ENCODE measurements at places on chromosomes 11 and 22.

DNA sequence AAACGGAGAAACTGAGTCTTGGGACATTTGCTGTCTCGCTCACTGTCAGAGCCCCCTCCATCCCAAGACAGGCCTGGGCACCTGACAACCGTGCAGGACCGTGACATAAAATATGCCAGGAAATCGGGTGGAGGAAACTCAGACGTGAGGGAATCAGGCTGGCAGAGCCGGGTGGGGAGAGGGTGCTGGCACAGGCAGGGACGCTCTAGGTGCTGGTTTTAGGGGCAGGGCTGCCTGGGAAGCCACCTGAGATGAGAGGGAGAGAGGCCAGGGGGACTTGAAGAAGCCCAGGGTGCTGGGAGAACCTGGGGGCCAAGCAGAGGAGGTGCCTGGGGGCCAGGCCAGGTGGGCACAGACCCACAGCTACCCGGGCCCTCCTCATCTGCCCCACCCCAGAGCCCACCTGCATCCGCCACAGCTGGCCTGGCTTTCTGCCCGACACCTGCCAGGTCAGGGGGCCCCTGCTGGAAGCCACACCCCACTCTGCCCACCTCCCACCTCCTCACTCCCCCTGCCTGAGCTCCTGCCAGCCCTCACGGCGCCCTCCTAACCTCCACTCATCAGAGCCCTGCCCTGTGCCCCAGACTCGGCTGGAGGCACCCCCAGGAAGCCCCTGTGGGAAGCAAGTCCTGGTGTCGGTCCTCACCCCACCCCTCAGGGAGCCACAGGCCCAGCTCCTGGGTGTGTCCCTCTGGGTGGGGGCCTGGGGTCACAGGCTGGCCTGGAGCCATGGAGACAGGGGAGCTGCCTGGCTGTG, 27.3 kb upstream of the MUC5AC start:
- no peak for DNase-seq

DNA sequence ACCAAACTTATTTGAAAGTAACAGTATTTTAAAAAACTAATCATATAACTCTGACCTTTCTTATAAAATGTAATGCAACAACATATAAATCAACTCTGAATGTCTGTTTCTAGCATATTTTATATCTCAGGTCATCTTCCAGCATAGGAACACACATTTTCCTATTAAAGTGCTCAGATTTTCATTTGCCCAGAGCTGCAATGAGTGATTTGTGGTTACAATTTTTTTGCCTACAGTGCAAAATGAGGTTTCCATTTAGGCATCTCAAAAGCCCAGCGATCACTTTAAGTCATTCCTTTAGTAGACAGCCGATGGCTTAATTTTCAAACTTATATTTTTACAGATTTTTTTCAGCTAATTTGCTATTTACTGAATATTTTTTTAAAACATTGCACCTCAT, 1.0 kb downstream of the LYVE1 start:
- DNase-seq, result no peak

- DNase-seq, result no peak
Observed at GRCh38 chr11:64224891-64225607, 937 bp downstream of the TRPT1 start.

DNA sequence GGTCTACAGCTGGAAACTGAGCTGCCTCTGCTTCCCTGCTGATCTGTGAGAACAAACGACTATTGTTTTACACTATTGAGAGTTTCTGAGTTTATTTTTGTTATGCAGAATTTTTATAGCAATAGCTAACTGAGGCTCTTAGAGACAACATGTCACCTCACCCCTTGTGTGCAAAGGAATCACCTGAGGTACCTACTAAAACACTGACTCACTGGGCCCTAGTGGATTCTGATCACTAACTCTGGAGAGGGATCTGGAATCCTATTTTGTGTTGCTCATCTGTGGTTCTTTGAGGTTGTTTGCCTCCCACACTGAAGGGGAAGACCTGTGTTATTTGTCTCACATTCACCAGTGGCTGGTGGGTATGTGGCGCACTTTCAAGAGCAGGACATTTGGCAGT, 13.4 kb upstream of the B3GAT1 start:
- DNase-seq, result no peak

- DNase-seq, result no peak
Observed at GRCh38 chr22:40519284-40519947, 117.1 kb downstream of the MRTFA start.

- DNase-seq, result no peak
Observed at GRCh38 chr11:34404280-34404679, 34.5 kb upstream of the CAT start.

GRCh38 chr22:35464399-35464798, 64.5 kb downstream of the MCM5 start:
- no peak for DNase-seq

DNA sequence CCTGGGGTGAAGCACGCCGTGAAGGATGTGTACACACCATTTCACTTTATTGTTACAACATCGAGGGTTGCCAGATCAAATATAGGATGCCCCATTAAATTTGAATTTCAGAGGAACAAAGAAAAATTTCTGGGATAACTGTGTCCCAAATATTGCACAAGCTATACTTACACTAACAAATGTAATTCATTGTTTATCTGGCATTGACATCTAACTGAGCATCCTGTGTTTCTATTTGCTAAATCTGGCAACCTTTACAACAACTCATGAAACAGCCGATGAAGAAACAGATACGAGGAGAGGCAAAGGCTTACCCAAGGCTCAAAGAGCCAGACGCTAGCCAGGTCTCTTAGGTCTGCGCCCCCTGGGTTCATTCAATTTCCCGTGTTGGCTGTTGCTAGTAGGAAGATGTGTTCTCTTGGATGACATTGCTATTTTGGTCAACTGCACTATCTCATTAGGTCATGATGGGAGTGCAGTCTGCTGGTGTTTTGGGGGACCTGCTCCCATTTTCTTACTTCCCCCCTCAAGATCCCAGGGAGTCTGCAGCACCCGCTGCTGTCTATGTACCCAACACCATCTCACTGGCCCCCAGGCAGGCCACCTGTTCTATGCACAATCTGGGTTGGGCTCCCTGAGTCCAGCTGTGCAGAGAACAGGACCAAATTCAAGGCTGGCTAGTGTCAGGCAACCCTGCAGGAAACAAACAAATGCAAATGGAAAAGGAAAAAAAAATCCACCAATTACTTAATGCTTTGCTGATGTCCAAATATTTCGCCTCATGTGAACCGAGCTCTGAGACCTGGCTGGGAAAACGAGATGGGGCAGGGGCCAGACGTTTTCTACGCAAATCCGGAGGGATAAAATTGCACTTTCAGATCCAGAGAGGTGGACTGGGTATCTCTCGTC, 560.9 kb downstream of the MIAT start:
- no peak for DNase-seq

DNA sequence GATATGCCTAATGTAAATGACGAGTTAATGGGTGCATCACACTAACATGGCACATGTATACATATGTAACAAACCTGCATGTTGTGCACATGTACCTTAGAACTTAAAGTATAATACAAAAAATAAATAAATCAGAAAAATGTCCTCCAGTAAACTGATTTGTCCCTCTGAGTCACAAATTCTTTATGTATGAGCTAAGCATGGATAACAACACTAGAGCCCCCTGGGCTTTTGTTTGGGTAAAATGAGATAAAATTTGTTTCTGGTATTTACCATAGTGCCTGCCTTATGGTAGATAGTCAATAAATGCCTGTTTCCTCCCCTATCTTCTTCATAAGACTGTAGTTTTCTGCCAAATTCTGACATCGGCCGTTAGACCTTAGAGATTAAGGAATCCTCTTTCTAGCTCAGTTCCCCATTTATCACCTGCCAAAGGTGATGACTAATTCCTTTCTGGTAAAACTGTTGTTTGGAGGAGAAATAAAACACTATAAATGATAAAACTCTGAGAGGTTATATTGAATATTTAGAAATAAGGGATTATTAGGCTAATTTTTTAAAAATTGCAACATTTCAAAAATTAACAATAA, 43.6 kb upstream of the LUZP2 start:
- no peak for DNase-seq

DNA sequence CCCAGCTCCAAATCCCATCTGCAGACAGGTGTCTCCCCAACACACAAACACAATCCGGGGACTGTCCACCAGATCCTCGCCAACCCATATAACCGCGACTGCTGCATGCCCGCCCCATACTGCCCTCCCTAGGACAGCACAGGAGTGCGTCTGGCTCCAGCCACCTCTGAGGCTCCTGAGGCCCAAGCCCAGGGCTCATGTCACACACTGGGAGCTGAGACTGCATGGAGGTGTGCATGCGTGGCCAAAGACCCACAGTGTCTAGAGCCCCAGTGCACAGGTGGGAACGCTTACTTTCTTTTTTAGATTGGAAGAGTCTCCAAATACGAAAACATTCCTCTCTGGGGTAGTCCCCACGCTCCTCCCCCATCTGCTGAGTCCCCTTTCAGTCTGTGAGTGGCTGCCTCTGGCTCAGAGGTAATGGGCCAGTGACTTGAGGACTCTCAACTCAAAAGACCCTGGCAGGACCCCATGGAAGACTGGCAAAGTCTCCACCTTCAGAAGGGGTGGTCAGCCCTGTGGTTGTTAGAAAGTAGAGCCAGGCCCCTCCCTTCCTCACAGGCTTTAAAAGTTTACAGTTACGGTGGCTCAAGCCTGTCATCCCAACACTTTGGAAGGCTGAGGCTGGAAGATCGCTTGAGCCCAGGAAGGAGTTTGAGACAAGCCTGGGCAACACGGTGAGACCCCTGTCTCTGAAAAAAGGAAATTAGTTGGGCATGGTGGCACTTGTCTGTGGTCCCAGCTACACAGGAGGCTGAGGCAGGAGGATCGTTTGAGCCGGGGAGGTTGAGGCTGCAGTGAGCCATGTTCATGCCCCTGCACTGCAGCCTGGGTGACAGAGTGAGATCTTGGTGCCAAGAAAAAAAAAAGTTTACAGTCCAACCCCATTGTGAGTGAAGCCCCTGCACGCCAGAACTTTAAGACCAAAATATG, 2.3 kb downstream of the CBX7 start:
- no peak for DNase-seq

DNA sequence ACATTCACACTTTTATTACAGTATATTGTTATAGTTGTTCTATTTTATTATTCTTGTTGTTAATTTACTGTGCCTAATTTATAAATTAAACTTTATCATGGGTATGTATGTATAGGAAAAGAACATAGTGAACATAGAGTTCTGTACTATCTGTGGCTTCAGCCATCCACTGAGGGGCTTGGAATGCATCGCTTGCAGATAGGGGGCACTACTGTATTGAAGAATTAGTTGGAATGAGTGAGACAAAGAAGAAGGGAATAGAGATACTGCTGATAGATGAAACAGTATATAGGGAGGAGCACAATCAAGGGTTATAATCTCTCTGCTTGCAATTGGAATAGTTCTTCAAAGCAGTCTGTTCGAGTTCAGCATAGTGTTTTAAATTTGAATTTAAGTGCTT, 432.2 kb downstream of the RAB38 start:
- DNase-seq, result no peak

DNA sequence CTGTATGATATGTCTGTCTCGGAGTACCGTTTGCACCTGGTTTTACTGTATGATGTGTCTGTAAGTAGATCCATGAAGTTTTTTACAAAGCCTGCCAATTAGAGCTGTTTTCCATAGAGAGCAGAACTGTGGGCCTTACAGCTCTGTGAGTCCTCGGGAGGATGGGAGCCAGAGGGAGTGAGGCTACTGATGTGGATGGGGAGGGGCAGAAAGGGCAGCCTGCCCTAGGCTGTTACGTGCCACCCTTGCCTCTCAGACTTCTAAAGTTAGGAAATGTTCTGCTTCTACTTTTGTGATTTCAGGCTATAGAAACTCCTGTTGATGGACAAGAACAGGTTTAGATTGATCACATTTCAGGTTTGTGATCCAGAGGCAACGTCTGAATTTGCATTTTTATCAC, 105.2 kb downstream of the PPP6R3 start:
- no peak for DNase-seq

Data from CD4-positive, alpha-beta T cell treated with Interleukin-15 for 1 hour (primary cell).